ENCODE measurements at places on chromosomes 16 and 17. TPM values are rescaled to one million over a fixed set of nuclear protein-coding genes. Genes with fewer than 3 reads are reported as not detected.

Gene CFAP119
- 2.9 TPM for total RNA-seq

Gene AGRP
- not detected for total RNA-seq

Gene ATP2C2
- total RNA-seq, result 0.86 TPM

DNA sequence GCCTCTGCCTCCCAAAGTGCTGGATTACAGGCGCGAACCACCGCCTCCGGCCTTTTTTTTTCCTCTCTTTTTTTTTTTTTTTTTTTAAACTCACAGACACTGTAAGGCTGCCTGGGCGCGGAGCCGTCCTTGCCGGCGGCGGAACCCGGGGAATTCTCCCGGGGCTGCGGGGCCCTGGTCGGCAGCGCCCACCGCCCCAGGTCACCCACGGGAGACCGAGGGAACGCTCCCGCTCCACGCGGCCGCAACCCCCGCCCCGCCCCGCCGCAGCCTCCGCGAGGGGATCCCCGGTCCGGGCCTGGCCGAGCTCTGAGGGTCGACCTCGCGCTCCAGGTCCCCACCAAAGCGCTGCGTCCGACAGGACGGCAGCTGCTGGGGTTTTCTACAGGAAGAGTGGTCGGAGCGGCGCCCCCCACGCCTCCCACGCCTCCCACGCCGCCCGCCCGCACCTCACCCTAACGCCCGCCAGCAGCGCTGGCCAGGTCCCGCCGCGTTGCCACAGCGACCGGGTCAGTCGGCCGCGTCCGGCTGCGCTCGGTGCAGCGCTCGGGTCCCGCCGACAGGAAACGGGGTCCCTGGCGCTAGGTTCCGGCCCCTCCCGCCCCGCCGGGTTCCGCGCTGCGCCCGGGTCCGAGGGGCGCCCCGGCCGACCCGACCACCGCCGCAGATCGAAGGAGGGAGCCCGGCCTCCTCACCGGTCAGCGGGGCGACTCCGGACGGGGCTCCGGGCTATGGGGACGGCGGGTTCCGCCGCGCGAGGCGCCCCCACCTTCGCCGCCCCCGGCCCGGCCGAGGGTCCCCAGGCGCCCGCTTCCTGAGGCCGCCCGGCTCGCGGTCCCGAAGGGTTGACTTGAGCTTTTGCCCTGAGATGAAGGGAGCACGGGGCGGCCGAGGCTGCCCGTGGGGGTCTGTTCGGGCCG lies at the start of gene CCDC57:
Gene CCDC57 (minus strand): TSS at position 512 of the 920 bp plus-strand sequence. CDS start 10,898 bp downstream, outside the sequence.
- DNase-seq, result no peak

DNA sequence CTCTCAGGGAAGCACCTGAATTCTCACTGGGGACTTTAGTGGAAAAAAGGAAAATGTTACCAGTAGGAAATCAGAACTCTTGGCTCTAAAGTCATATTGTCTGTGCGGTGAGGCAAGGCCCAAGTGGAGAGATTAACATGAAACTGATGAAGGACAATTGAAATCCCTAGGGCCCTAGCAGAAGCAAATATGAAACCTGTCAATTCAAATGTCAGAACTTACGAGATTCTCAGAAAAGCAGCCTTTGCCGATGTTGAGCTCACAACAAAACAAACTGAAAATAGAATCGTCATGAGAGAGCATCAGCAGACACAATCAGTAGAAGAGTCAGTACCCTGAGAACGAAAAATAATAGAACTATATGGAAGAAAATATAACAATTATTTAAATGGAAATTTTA lies 108.8 kb downstream of the ELAC2 start:
- DNase-seq, result peak; percentile 77

DNA sequence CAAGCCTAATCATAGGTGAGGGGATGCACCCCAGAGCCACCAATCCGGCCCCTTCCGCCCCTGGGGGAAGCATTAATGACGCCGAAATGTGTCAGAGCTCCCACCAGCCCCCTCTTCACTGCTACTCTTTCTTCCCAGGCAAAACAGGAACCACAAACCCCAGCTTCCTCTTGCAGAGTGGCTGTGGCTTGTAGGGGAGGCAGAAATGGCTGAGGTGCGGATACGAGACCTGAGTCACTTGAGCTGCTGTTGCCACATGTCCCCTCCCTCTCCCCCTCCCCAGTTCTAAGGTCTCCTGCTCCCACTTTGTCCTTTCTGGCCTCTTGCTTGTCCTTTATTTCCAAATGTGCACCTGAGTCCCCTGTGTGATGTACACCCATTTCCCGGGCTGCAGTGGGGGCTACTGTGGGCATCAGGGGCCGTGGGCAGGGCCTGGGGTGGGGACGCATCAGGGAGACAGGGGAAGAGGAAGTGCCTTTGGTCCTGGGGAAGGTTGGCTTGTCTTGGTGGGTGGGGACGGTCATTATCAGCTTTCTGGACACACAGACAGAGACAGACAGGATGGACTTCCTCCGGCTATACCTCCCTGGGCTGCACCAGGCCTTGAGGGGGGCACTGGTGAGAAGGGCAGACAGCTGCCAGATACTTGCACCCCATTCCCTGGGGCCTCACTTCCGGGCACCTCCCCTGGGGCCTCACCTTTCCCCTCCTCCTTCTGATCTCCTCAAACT lies at the start of gene APOBR:
Gene APOBR (plus strand): TSS at position 523 of the 731 bp plus-strand sequence. CDS start 39 bp downstream, at position 562.
- peak; percentile 93 for DNase-seq

GRCh38 chr17:38733282-38733981 lies 3.3 kb downstream of the CISD3 start:
- DNase-seq, result no peak

- no peak for DNase-seq
Observed at GRCh38 chr16:85491798-85492294, 121.3 kb upstream of the GSE1 start.

- no peak for DNase-seq
Observed at GRCh38 chr17:57407287-57408070, 151.2 kb downstream of the MSI2 start.

- no peak for DNase-seq
Observed at GRCh38 chr16:12798171-12798570, 5.5 kb downstream of the CPPED1 start.

DNA sequence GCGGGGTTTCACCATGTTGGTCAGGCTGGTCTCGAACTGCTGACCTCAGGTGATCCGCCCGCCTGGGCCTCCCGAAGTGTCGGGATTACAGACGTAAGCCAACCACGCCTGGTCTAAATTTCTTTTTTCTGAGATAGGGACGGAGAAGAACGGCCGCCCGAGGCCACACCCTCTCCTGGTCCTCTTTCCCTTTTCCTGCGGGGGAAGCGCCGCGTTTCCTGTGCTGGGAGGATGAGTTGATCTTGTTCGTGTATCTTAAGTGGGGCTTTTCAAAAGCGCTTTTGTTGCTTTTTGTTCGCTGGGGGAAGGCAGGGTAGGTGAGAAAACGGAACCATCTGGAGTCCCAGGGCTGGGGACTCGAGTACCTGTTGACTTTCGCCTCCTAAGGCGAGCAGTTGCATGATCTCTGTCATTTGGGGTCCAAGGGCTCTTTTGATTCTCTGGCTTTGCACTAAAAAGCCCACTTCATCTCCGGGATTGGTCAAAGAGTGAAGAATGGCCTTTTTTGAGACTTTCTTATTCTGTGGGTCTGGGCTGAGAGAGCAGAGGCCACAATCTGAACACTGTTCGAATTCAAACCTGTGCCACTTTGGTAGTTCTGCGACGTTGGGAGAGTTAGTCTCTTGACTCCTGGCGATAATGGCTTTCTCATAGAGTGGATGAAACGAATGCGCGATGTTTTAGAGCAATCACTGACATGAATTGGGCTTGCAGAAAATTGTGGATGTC lies 1.3 kb downstream of the FUS start:
- no peak for DNase-seq

DNA sequence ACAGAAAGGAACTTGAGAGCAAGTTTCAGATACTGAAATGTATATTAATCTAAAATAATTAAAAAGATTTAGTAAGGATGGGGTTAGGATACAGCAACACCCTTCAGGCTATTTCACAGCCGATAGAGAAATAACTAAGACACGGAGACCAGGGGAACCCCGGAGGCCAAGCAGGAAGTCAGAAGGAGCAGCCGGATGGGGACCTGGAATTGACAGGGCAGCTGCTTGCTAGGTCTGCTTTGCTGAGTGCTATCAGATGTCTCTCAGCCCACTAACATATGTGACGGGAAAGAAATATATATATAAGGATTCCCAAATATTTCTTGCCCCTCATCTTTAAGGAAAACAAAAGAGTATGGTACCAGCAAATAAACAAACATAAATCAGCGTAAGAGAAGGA lies 154.1 kb upstream of the CDH5 start:
- peak; percentile 26 for DNase-seq

GRCh38 chr16:68737046-68737729 lies at the start of gene CDH1:
Gene CDH1 (plus strand): TSS chr16:68737292. CDS start chr16:68737416, 124 bp downstream.
- no peak for DNase-seq

All from esophagus muscularis mucosa (tissue), 4 donors.